ENCODE measurements at places on chromosomes 11 and 22.

GRCh38 chr22:28894334-28894733 is 11.0 kb downstream of the ZNRF3 start:
- DNase-seq, result no peak

DNA sequence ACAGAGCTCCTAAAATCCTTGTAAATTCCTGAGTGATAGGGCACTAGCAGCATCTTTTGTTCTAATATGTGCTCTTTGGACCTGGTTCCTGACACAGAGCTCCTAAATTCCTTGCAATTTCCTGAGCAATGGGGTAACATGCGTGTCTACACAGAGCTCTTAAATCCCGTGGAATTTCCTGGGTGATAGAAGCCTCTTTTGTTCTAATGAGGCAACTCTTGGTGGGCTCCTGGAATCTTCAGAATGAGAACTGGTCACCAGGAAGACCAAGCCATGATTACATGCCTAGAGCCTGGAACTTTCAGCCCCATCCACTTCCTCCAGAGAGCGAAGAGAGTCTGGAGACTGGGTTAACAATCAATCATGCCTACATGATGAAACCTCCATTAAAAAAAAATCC is 19.0 kb downstream of the RSF1 start:
- no peak for DNase-seq

GRCh38 chr11:124657904-124658303 is 15.6 kb downstream of the SIAE start:
- no peak for DNase-seq

GRCh38 chr22:23062616-23063538 is 7.4 kb upstream of the GNAZ start:
- no peak for DNase-seq

DNA sequence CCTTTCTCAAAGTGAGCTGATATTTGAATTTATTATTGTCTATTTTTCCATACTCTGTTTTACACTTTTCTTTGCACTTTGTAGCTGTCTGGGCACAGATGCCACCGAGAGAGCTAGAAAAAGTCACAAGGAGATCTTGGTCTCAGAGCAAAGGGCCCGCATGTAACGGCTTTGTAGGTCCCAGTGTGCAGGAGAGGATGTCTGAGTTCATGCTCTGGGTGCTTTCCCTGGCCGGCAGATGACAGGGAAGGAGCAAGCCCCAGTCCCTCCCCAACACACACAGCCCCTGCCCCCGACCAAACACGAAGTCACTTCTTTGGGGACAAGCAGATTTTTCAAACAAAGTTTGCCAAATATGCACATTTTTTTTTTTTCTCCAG is 55.8 kb downstream of the SMIM38 start:
- DNase-seq, result no peak

GRCh38 chr11:46351148-46351547 is 3.9 kb downstream of the DGKZ start:
- DNase-seq, result no peak

- DNase-seq, result peak; percentile 19
Measured at GRCh38 chr11:7239877-7240276, 11.8 kb upstream of the SYT9 start.

GRCh38 chr11:20029193-20029592 is 131.1 kb downstream of the DBX1 start:
- DNase-seq, result no peak

DNA sequence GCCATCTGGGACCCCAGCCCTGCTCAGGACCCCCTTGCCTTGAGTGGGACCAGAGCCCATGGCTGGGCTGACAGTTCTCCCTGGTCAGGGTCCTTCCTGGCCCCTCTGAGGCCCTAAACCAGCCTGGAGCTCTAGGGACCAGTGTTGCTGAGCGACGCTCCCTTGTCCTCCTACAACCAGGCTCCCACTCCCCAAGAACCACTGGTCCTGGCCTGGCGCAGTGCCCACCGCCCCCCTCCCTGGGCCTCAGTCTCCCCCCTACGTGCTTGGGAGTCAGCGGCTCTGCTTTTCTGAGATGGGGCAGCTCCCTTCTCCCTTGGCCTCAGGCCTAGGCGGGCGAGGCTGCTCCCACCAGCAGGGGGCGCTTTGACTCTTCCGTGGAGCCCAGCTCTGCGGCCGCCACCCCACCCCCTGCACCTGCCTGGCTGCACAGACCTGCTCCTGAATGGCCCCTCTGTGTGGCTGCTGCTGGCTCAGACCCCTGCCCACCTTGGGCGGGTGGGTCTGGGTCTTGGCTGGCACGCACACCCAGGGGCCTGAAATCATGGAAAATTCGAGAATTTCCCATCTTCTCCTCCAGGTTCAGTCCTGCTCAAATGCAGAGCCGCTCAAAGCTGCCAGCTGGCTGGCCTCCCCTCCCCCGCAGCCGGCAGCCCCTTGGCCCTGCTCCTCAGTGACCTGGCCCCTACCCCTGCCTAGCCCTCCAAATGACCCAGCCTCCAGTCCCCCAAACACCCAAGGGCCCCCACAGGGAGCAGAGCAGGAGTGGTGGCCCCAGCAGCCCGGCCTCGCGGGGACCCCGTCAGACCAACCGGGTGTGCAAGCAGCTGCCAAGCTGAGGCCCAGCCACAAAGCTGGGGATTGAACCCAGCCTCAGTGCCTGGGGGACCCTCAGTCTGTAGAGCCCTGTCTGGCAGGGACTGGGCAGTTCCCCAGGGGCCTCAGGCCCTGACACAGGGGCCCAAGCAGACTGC is 9.1 kb downstream of the PRR33 start:
- DNase-seq, result peak; percentile 62

DNA sequence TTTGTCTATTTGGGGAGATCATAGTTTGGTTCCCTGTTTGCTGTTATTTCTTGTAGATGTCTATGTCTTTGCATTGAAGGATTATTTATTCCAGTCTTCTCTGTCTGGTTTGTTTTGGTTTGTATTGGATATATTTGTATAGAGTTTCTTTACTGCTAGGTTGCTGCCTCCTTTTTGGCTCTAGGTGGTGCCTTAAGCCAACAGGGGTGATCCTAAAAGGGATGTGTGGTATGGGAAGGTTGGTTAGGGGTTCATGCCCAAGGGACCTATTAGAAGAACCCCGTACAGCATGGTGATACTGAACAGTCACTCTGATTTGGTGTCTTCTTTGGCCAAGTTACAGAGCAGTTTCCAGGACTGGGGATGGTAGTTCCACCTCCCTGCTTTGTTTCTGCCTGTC is 36.4 kb upstream of the PGR start:
- no peak for DNase-seq

DNA sequence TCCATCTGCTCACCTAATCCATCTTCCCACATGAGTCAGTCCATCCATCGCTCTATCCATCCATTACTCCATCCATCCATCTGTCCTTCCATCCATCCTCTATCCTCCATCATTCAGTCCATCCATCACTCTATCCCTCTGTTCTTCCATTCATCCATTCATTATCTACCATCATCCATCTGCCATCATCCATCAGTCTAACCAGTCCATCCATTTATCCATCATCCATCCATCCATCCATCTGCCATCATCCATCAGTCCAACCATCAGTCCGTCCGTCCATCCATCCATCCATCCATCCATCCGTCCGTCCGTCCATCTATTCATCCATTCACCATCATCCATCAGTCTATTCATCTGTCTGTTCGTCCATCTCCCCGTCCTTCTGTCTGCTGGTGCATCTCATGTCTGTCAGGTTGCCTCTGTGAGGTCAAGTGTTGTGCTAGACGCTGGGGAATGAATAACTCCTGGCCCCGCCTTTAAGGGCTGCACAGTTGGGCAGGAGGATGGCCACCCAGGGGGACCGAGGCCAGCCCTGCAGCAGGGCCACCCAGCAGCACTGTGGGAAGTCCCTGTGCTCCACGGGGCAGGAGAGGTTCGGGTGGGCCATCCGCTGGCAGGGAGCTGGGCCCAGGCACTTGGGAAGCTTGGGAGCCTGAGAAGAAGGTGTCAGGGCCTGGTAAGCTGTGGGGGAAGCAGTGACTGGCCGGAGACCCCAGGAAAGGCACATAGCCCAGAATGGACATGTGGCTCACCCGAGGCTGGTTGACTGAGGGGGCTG is 137.1 kb downstream of the CTTN start:
- no peak for DNase-seq

- no peak for DNase-seq
Measured at GRCh38 chr11:121029153-121029552, 5.3 kb downstream of the TBCEL start.

DNA sequence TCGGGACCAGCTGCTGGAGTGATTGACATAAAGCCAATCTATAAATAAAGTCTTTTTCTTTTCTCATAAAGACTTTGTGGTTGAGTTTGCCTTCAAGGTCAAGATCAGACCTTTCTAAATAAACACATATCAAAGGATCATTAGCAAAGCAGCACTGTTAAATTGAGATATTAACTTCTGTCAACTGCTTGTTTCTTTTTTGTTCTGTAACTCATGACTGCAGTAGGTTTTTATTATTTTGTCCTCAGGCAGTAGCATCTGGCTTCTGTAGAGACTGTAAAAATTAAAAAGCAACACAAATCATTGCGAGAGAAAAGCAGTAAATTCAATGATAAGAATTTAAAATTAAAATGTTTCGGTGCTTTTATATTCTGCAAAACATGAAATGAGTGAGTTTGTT is 77.7 kb upstream of the NNMT start:
- DNase-seq, result no peak

DNA sequence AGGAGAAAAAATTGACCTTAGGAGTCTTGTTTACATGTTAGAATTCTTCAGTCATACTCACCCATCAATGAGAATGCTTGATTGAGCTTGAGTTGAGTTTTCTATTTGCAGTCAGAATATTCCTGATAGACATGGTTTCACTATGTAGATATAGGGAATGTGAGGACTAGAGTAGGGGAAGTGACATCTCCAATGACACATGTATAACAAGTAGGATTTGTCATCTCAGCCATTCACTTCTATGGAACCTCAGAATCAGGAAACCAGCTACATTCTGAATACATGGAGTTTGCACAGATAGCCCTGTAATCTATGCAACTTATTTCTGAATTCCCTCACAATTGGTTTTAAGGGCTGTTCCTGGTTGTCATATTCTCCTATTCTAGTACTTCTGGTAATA is 20.1 kb upstream of the OR9Q1 start:
- no peak for DNase-seq

- no peak for DNase-seq
Measured at GRCh38 chr22:36285017-36285416, 32.1 kb downstream of the APOL1 start.

GRCh38 chr22:19663286-19663815 is 51.0 kb upstream of the SEPTIN5 start:
- no peak for DNase-seq

- no peak for DNase-seq
Measured at GRCh38 chr11:16603245-16603644, 135.2 kb upstream of the C11orf58 start.

DNA sequence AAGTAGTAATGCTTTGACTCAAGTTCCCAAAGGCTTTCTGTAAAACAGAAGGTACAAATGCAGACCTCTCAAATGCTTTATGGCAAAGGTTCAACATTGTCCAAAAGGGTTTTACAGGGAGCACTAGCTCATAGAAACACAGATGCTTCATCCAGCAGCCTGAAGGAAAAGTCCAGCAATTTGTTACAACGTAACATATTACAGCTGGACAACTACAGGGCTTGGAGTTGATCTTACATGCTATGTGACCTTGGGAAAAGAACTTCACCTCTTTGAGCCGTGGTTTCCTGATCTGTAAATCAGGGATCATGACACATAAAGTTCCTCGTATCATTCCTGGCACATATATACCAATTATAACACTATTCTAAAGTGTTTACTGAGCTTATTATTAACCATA is 84.9 kb downstream of the DDIAS start:
- DNase-seq, result no peak

GRCh38 chr11:19216709-19217374 is 15.1 kb upstream of the CSRP3 start:
- DNase-seq, result peak; percentile 63

DNA sequence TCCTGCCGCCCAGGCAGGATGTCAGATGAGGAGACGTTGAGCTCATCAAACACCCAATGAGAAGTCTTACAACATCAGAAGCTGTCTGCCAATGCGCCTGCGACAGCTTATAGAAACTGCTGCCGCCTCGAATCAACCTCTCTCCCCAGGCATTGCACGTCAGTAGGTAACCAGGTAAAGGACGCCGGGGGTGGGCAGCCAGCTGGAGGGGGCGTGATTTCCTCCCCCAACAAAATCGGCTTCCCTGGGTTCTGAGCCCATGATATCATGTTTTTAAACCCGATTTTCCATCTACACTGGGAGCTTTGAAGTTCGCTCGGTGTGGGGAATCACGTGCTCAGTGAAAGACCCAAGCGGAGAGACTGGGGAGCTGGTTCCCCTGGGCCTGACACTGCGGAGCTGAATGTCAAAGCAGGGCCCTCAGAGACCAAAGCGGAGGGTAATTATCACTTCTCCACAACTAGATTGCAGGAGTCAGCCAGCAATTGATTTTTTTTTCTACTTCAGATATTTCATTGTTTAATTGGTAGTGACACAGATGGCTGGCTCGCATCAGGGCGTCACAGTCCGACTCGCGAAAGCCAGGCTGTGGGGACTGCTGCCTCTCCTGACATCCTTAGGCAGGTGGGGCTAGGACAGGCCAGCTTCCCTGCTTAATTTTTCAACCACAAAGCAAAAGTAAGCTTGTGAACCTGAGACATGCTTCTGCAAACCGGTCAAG is 15.4 kb downstream of the FAM83F start:
- DNase-seq, result no peak

DNA sequence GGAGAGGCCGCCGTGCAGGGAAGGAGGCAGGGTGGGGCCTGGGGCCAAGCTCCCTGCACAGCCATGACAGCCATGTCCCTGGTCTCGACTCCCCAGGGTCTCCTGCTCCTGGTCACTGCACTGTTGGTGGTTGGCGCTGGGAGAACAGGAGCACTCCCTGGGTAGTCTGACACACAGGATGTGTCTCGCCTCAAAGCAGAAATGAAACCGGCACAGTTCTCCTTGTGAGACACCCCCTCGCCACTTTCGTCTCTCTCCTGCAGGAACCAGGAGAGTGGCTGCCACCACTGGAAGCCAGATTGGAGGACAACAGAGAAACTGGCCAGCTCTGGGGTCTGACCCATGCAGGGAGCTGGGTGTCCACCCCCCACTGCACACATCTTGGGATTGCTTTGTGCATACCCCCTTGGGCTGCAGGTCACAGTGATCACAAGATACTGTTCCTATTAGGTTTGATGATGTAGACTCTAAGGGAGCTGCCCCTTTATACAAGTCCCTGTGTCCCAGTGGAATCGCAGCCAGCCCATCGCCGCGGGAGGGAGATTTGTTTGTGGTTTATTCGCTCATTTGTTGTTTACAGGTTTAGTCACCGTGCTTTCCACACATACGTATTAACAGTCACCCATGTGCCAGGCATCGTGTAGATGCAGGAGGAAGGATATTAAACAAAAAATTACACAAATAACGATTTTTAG is 27.0 kb upstream of the YWHAH start:
- DNase-seq, result no peak

- no peak for DNase-seq
Measured at GRCh38 chr11:126172596-126173038, 38.8 kb downstream of the RPUSD4 start.
